ENCODE measurements at places on chromosomes 11 and 22.
A peak's percentile ranks its signal among the peaks of the same experiment; 100 is the strongest.

DNA sequence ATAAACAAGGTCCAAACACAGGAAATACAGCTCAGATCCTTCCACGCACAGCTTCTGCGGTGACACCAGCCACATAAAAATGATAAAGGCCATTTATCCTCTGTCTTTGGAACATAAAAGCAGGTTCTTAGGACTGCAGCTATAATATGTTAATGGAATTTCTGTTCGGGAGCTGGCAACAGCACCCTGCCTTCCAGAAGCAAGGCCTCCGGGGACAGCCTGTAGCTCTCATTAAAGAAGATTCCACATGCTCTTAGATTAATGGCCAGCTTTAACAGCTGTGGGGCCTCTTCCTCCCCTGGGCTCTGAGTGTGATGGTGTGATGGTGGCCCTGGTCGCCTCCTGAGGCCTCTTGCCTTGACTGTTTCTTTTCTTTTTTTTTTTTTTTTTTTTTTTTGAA, 137.3 kb downstream of the CACNA1I start:
- DNase-seq = no peak

DNA sequence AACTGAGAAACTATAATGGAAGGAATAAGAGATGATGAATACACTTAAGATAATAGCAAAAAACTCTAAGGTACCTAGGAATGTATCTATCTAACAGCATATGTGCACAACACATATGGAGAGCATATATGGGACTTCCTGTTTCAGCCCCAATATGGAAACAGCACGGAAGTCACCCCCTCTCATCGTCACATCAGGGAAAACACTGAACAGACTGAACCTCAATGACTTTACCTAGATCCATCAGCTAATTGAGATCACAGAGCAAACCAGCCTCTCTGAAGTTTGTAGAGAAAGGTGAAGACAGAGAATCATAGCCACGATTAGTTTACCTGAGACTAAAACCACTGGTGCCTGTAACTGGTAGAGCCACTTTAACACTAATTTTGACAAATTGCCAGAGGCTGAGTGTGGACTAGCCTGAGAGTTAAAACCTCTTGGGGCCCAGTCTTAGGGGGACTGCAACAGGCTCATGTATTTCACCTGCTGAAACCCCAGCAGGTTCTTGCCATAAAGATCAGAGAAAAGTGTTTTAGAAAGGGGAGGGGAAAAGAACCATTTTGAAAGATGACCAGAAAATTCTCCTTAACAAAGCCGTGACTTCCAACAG, 722.6 kb downstream of the TBC1D22A start:
- no peak for DNase-seq

- no peak for DNase-seq
Measured at GRCh38 chr11:91230647-91231046, 994.0 kb upstream of the FAT3 start.

DNA sequence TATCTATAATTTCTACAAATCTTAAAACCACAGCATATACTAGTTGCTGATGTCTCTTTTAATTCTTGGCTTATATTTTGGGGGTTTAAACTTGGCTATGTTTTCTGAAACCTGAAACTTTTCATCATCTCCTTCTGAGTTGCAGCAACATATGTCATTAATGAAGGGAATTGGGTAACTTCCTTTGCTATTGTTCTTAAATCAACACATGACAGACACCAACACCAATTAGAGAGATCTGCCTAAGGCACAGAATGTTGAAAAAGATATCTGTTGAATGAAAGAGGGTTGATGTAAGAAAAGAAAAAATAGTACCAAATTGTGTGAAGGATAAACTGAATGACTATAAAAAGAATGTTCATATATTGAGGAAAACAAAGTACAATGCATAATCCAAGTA, 10.3 kb upstream of the GAS2 start:
- DNase-seq = no peak

- DNase-seq = no peak
Measured at GRCh38 chr11:8234425-8234821, 29.3 kb downstream of the LMO1 start.

GRCh38 chr11:15473954-15474837, 359.5 kb downstream of the INSC start:
- DNase-seq = no peak

- no peak for DNase-seq
Measured at GRCh38 chr11:61751384-61751783, 1.1 kb upstream of the MYRF start.

GRCh38 chr11:34824425-34824824, 91.8 kb downstream of the APIP start:
- no peak for DNase-seq

- no peak for DNase-seq
Measured at GRCh38 chr11:80779905-80780605, 1339.2 kb upstream of the TENM4 start.

GRCh38 chr11:12052676-12053605, 44.5 kb upstream of the DKK3 start:
- no peak for DNase-seq

DNA sequence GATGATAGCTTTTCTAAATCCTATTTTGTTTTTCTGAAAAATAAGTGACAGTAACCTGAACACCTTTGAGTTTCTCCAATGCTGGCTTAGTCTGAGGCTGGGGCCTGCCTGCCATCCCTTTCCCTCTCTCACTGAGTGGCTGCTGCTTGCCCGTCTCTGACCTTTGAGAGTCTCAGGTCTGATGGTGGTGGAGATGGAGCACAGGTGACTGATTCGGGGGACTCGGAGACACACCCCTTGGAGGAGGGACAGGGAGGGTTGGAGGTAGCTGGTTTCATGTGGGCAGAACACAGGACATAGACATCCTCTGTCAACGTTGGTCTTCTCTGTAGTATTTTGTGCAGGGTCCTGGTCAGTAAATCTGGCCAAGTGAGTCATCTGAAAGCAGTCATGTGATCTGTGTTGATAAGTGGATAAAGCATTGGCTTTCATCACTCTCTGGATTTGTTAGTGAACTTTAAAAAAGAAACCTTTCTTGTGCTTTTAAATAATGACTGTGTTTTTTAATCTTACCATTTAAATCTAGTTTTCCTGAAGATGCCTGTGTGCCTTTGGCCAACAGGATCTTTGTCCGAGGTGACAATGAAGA, 47.1 kb upstream of the CLDN5 start:
- DNase-seq = no peak

DNA sequence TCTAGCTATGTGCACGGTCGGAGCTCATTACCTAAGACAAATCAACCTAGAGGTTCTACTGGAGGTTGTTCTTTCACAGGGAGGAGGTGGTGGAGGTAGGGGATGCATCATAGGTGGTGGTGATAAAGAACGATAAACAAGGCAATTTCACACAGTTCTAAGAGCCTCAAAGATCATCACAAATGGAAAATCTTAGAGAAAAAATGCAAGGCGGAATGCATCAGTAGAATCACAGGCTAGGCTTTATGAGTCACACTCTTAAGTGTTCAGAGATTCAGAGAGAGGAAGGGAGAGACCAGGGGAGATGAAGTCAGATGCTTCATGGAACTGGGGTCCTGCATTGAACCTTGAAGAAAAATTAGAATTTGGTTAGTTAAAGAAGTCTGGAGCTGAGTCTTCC, 58.3 kb downstream of the TMPRSS5 start:
- DNase-seq = no peak

- peak; percentile 19 for DNase-seq
Measured at GRCh38 chr11:122981388-122982264, at the start of gene BSX. BSX (minus strand) TSS chr11:122981834; CDS start chr11:122981671, 163 bp downstream.

DNA sequence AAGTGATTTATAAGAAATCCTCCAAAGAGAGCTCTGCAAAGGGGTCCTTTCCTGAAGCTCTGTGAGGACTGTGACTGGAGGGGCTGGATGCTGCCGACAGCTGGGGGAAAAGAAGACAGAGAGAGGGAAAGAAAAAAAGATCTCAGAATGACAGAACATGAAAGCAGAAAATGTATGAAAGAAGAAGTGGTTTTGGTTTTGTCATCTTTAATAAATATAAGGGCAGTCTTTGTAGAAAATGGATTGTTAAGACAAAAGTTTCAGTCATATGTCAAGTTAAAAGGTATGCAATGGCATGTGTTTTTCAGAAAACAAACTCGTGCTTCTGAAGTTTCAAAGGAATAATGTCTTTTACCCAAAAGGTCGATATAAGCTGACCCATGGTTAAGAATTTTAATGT, 105.5 kb downstream of the CCDC83 start:
- DNase-seq = no peak

GRCh38 chr11:34205326-34206035, 100.1 kb downstream of the NAT10 start:
- no peak for DNase-seq

Measured in activated T-helper 1 cell treated with anti-CD3 and anti-CD28 coated beads, Interleukin-2, amount 50 U/mL, for 16 hours (primary cell).